T-helper 17 cell (primary cell): ENCODE measurements at places on chromosomes 5 and 9. TPM values are rescaled to one million over a fixed set of nuclear protein-coding genes. Genes with fewer than 3 reads are reported as not detected.

DNA sequence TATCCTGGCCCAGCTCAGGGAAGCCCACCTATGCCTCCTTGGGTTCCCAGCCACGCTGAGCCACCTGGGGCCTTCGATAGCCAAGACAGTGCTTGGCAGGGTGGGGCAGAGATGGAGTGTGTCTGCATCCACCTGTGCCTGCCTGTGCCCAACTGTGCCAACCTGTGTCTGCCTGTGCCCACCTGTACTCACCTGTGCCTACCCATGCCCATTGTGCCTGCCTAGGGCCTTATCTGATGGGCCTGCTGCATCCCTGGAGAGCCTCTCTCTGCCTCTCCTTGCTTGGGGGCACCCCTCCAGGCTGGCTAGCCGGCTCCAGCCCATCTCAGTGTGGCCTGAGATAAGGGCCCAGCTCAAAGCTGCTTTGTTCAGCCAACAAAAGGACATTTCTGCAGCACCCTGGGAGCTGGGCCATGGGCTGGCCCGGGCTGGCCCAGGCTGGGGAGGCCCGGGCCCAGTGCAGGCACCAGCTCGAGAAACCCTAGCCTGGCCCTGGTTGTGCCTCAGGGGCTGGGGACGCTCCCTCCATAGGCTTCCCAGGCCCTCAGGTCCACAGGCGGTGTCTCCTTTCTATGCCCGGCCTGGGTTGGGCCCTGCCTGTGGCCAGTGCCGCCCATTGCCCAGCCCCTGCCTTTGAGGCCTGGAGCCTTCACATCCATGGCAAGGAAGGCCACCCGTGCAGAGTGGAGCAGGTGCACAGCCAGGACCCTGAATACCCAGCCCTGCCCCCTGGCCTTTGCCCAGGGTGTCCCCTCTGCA, 37.3 kb upstream of the NOTCH1 start:
- no peak for DNase-seq
- no peak overlapping the region for H3K27ac ChIP-seq
- H3K27me3 ChIP-seq: no peaks in the 10 kb centered on the region
- H3K4me3 ChIP-seq: no peak overlapping the region

DNA sequence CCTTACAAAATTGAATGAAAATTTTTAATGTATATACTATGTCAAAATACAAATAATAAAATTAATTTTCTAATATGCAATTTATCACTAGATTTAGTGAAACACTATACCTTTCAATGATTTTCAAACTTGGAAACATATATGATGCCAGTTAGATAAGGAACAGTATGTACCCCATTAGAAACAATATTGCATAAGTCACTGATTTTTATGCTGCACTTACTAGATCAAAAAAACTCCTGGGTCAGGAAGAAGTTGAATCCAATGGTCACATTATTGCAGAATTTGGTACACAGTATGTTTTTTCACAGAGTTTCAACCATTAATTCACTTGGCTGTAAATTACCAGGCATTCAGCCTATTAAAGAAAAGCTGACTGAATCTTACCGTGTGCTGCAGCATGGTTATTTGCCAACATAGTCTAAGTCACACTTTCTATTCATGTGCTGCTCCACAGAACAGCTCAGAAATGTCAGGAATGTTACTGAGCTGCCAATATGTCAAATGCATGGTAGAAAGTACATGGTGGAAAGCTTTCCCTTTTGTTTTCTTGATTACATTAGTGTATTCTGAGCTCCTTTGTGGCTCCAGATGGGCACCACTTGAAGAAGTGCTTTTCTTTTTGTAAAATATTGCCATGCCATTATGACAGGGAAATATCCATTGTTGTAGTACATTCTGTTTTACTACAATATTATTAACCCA, 9.9 kb upstream of the PRR16 start:
- no peak overlapping the region for H3K27ac ChIP-seq
- H3K4me1 ChIP-seq: peaks cover 4% of the 10 kb centered on the region
- DNase-seq: no peak
- H3K36me3 ChIP-seq: no peaks in the 10 kb centered on the region
- peaks cover 4% of the 10 kb centered on the region for H3K27me3 ChIP-seq

DNA sequence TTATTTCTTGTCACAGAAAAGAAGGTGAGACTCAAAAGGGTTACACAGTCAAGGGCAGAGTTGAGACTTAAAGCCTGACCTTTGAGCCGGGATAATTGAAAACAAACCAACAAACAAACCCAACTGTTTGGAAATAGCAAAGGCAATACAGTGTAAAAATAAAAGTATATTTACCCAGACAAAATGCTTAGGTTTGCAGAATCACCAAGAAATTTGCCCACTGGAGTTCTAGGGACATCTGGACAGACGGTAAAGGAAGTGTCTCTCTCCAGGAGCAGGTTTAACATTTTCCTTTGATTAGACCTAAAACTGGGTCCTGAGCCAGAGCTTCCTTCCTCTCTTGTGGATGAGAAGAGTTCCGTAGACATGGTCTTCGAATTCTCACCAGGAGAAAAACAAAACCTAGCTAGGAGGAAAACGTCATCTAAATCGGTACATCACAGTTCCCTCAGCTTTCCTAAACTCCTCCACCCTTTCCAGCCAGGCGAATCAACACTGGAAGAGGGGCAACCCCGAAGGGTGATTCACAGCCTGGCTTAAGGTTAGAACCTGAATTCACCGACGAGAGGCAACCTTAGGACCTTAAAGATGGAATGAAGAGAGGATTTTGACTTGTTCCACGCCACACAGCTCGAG, 673 bp downstream of the CDC25C start:
- H3K4me3 ChIP-seq: peak overlapping the region; percentile 96
- H3K4me1 ChIP-seq: peaks cover 13% of the 10 kb centered on the region
- peaks cover 7% of the 10 kb centered on the region for H3K27me3 ChIP-seq
- H3K27ac ChIP-seq: peak overlapping the region; percentile 88

DNA sequence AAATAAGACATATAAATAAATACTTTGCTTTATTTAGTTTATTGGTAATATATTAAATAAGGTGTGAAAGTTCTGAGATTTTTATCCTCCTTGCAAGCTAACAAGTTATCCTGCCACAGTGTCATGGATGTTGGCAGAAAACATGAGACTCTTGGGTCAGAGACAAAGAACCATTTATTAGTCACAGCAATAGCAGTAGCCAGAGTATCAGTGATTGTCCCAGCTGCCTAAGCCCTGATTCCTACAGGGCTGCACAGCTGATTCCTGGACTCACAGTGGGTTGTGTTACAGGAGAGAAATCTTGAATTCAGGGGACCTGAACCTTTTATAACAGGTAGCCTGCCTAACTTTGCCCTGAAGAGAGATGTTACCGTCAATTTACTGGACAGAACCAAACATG, 304.5 kb upstream of the ZNF608 start:
- H3K27ac ChIP-seq: no peak overlapping the region
- H3K4me1 ChIP-seq: no peaks in the 10 kb centered on the region
- no peak overlapping the region for H3K4me3 ChIP-seq
- H3K36me3 ChIP-seq: no peaks in the 10 kb centered on the region
- no peaks in the 10 kb centered on the region for H3K27me3 ChIP-seq

DNA sequence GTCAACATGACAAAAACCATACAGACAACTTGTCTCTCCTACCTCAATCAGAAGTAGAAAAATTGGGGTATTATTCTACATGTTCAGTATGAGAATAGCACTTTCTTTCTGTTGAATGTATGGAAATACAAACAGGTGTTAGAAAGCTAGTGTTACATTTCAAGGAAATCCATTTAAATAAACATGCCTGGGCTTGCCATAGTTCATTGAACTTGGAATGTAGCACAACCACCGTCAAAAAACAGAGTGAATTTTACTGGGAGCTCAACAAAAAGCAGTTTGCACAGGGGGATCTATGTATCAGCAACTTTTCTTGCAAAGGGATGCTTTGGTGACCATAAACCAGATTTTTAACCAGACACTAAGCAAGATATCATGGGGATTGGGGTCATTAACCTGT, 307.9 kb upstream of the SMARCA2 start:
- peaks cover 53% of the 10 kb centered on the region for H3K27me3 ChIP-seq
- no peaks in the 10 kb centered on the region for H3K4me1 ChIP-seq

- H3K27ac ChIP-seq: no peak overlapping the region
- H3K4me1 ChIP-seq: peaks cover 16% of the 10 kb centered on the region
- H3K27me3 ChIP-seq: peaks cover 16% of the 10 kb centered on the region
- H3K36me3 ChIP-seq: peaks cover 4% of the 10 kb centered on the region
- no peak overlapping the region for H3K4me3 ChIP-seq
Observed at GRCh38 chr5:132504746-132505145, 14.2 kb upstream of the IRF1 start.

DNA sequence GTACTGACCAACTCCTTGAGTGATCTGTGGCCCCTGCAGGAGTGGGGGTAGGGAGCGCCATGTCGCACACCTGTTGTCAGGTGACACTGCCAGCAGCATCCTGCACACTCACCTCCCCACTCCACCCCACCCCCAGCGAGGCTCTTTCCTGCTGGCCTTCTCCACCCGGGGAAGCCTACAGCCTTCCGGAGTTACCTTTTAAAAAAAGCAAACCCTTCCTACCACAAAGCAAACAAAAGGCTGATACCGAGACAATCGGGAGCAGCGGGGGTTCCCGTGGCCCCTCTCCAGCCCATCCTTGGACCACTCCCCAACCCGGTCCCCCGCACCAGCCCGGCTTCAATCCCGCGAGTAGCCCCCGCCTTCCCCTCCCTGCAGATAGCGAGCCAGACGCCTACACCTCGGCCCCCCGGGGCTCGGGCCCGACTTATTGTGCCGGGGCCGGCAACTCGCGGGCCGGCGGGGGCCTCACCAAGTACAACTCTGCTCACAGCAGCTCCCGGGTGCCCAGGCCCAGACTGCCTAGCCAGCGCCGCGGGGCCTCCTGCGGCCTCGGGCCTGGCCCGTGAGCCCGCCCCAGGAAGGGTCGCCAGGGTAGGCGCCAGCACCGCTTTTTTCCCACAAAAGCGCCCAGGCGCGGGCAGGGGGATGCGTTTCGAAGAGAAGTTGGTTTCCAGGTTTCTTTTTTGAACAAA, 724 bp downstream of the MACROH2A1 start:
- peaks cover 32% of the 10 kb centered on the region for H3K4me1 ChIP-seq
- peak; percentile 15 for DNase-seq
- H3K27ac ChIP-seq: peak overlapping the region; percentile 89
- H3K27me3 ChIP-seq: no peaks in the 10 kb centered on the region

GRCh38 chr5:36874465-36874864, 2.1 kb upstream of the NIPBL start:
- DNase-seq: no peak
- peaks cover 33% of the 10 kb centered on the region for H3K4me1 ChIP-seq
- peak overlapping the region; percentile 96 for H3K4me3 ChIP-seq
- peak overlapping the region; percentile 98 for H3K27ac ChIP-seq
- no peaks in the 10 kb centered on the region for H3K27me3 ChIP-seq
- H3K36me3 ChIP-seq: no peaks in the 10 kb centered on the region

Gene INSYN2B
- total RNA-seq: not detected

GRCh38 chr9:17580119-17580518, 1.3 kb downstream of the SH3GL2 start:
- DNase-seq: no peak
- H3K4me3 ChIP-seq: no peak overlapping the region
- H3K36me3 ChIP-seq: peaks cover 4% of the 10 kb centered on the region

Gene AQP7
- 1.2 TPM for total RNA-seq

- peaks cover 2% of the 10 kb centered on the region for H3K4me1 ChIP-seq
- H3K27me3 ChIP-seq: peaks cover 65% of the 10 kb centered on the region
- H3K36me3 ChIP-seq: peaks cover 9% of the 10 kb centered on the region
- no peak for DNase-seq
Observed at GRCh38 chr5:181129601-181130000, 1.4 kb downstream of the OR2V1 start.

Gene NME5
- total RNA-seq: not detected

GRCh38 chr9:1070692-1071091, 20.5 kb downstream of the DMRT2 start:
- H3K27me3 ChIP-seq: peaks cover 6% of the 10 kb centered on the region
- peaks cover 3% of the 10 kb centered on the region for H3K36me3 ChIP-seq
- peaks cover 2% of the 10 kb centered on the region for H3K4me1 ChIP-seq
- no peak overlapping the region for H3K27ac ChIP-seq
- DNase-seq: no peak

Gene DMRT2
- total RNA-seq: not detected

Gene BAAT
- total RNA-seq: not detected

DNA sequence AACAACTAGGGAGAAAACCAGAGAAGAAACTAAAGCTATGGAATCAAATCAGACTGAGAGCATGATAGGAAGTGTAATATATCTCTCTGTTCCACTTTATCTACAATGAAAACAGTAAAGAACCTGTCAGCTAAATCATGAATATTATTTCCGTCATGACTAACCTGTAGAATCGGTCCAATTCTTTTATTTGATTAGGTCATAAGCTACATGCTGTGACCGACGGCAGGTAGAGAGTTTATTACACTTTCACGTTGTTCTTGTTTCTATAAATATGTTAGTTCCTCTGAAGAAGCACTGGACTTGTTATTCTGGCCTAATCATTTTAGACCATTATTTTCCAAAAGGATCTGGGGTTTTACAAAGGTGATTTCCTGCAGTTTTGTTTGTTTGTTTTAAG, 91.1 kb downstream of the DMRTA1 start:
- no peaks in the 10 kb centered on the region for H3K4me1 ChIP-seq
- H3K27ac ChIP-seq: no peak overlapping the region
- H3K36me3 ChIP-seq: no peaks in the 10 kb centered on the region
- H3K27me3 ChIP-seq: no peaks in the 10 kb centered on the region

Gene MYORG
- total RNA-seq: 0.65 TPM

DNA sequence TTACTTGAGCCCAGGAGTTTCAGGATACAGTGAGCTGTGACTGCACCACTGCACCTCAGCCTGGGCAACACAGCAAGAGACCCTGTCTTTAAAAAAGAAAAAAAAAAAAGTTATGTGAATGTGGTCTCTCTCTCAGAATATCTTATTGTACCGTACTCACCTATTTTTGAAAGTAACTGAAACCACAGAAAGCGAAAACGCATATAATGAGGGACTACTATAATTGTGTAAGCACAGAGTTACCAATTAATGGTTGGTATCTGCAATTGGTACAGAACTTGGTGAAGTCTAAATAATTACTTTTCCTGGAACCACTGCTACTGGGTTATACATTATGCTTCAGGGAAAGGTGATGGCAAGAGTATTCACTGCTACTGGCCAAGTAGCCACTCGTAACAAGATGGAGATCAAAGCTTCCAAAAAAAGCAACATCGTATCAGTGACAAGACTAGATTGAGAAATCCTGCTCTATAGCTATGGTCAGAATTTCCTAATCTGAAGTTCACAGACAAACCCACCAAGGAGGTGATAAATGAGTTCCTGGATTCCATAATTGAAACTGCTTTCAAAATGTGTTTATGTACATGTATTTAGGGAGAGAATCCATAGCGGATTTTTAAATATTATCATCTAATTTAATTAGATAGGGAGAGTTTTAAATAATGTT, 82.7 kb downstream of the NR6A1 start:
- H3K27ac ChIP-seq: no peak overlapping the region
- DNase-seq: no peak

GRCh38 chr9:14313378-14313940, 482 bp downstream of the NFIB start:
- H3K36me3 ChIP-seq: peaks cover 12% of the 10 kb centered on the region
- H3K27me3 ChIP-seq: peaks cover 46% of the 10 kb centered on the region
- no peak overlapping the region for H3K27ac ChIP-seq

Gene SH3TC2
- 0.72 TPM for total RNA-seq
